ENCODE measurements at places on chromosomes 1 and 21.
A peak's percentile ranks its signal among the peaks of the same experiment; 100 is the strongest.

DNA sequence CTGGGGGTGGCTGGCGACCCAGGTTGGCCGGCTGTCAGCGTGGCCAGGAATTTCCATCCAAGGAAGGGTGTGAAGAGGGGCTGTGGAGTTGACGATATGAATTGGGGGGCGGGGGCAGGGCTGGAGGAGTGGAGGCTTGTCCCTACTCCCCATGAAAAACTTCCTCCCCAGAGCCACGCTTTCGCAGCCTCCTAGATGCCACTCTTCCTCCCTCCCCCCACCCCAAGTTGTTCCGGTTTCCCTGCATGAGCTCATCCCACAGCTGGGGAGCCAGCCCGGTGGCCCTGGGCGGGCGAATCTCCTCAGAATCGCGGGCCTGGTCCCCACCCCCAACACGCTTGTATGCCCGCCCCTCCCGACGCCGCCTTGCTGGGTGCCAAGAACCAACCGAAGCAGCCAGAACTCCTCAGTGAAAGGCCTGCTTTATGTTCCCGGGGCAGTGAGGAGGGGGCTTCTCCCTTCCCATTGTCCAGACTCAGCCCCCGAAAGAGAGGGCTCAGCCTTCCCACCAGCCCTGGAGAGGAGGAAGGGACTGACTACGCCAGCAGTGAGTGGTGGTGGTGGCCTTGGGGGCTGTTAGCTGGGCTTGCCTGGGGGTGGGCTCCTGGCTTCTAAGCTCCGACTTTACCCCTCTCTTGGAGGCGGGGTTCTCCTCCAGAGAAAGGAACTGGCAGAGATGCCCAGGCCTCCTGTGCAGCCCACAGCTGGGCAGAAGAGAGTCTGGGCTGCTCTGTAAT, 1.8 kb upstream of the CSMD2 start:
- peak; percentile 7 for DNase-seq

GRCh38 chr1:160325252-160325651, 17.8 kb downstream of the COPA start:
- DNase-seq = no peak

GRCh38 chr1:203555076-203555475, 61.1 kb downstream of the OPTC start:
- no peak for DNase-seq

- no peak for DNase-seq
Measured at GRCh38 chr21:33228455-33228854, 1.3 kb upstream of the IFNAR2 start.

- DNase-seq = no peak
Measured at GRCh38 chr1:234840843-234841242, 230.9 kb upstream of the IRF2BP2 start.

GRCh38 chr1:68166348-68166747, 66.0 kb downstream of the WLS start:
- DNase-seq = no peak

- DNase-seq = no peak
Measured at GRCh38 chr1:201504179-201504631, 2.7 kb downstream of the CSRP1 start.

GRCh38 chr1:28551381-28551780, 1.5 kb upstream of the TRNAU1AP start:
- no peak for DNase-seq

DNA sequence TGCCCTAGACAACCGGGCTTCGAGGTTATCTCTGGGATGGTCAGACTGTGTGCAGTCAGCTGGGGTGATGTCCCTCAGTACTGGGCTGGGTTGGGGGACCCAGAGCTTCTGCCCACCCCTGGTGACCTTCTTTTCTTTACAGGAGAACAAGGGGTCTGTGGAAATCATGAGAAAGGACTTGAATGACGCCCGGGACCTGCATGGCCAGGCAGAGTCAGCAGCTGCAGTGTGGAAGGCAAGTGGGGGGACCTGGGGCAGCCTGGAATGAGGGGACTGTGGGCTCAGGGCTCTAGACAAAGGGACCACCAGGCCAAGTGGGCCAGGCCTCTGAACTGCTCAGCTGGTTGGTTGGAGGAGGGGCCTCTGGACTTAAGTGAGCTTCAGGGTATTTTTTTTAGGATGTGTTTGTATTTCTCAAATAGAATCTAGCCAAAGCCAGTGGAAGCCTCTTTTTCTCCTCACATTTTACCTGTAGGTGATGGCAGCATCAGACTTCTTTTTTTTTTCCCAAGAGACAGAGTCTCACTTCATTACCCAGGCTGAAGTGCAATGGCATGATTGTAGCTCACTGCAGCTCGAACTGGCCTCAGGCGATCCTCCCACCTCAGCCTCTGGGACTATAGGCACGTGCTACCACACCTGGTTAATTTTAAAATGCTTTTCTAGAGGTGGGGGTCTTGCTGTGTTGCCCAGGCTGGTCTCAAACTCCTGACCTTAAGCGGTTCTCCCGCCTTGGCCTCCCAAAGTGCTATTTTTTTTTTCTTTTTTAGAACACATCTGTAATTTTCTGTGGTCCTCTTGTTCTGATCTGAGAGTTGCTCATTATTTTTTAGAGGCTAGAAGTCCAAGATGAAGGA, 1.9 kb downstream of the RNF187 start:
- DNase-seq = no peak

Data from SJSA1 (cell line).